ENCODE measurements at places on chromosomes 1 and 21.

DNA sequence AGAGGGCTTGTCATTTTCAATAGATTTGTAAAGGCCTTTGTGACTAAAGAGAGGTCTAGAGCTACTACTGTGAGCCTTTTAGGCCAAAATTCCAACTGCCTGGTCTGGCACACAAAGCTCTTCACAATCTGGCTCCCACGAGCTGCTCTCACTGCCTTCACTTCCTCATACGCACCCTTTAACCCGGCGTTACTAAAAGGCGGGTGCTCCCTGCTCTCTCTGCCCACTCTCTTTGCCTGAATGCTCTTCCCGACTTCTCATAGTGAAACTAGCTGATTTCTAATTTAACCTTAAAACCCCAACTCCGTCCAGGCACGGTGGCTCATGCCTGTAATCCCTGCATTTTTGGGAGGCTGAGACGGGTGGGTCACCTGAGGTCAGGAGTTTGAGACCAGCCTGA is 14.2 kb downstream of the BSDC1 start:
- DNase-seq, result no peak

DNA sequence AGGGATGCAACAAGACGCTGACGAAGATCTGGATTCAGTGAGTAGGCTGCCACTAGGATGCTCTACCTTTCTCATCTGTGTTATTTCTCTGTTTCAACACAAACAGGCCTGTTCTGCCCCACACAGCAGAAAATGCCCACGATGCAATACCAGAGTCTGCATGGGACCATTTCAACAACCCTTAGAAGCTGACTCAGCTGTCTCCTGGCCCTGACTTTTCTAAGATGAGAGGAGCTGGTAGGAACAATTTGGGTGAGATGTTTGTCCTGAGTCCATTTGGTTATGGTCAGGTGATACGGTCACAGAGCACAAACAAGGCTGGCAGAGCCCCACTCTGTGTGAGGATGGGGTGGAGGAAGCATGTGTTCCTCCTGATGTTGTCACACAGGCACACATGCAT is 11.5 kb upstream of the SLC2A1 start:
- DNase-seq, result no peak

GRCh38 chr1:192615055-192615454 is 20.9 kb upstream of the RGS13 start:
- DNase-seq, result no peak

DNA sequence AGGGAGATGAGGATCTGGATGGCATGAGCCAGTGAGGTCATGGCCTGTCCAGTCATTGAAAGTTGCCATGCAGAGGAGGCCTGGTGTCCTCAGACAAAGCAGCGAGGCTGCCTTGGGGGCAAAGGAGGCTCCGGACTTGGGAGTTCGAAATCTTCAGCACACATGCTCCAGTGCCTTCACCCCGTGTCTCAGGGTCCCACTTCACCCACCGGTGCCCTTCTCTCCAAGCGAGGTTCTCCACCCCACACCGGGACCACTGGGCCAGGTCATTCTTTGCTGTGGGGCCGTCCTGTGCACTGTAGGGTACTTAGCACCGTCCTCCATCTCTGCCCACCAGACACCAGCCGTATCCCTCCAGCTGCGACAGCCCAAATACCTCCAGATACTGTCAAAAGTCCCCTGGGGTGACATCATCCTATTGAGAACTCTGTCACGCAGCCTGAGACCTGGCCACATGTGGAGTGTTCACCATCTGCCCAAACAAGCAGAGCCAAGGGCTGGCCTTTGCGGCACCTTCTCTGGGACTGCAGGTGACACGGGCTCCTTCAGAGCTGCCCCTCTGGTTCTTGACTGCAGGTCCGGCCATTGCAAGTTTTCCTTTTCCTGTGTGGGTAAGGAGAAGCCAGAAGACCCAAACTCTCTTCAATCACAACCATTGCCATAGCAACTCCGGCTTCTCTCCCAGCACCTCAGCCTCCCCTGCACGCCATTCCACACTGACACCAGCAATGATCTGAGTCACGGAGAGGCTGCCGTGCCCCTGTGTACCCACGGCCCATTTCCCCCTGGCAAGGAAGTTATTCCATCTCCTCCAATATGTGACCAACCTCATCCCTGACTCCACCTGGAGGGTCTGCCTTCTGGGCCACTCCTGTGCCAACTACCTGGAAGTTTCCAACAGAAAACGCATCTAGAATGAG is 20.4 kb upstream of the PDE9A start:
- no peak for DNase-seq

- DNase-seq, result no peak
These were observed 3.4 kb upstream of the CROCC start for GRCh38 chr1:16918371-16918770.
